ENCODE measurements at places on chromosomes 13 and 19.

GRCh38 chr19:47589824-47590223, 16.9 kb upstream of the ZNF541 start:
- no peak for DNase-seq

DNA sequence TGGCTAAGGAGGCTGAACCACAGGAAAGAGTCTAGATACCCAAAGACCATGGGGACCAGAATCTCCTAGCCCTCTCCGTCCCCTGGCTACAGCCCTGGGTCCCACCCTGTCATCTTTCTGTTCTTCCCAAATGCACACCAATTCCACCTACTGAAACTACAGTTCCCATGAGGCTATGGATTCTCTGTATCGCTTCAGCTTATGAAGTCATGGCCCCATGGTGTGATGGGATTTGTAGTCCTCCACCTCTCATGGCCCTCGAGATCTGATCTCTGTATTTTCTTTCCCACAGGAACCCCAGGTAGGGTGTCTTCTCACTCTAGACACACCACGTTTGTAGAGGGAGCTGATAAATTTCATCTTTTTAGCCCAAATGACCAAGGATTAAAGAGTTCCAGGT, 11.8 kb downstream of the PTPRH start:
- DNase-seq = no peak

GRCh38 chr19:52140032-52140710, 433 bp upstream of the ZNF616 start:
- DNase-seq = peak; percentile 60

DNA sequence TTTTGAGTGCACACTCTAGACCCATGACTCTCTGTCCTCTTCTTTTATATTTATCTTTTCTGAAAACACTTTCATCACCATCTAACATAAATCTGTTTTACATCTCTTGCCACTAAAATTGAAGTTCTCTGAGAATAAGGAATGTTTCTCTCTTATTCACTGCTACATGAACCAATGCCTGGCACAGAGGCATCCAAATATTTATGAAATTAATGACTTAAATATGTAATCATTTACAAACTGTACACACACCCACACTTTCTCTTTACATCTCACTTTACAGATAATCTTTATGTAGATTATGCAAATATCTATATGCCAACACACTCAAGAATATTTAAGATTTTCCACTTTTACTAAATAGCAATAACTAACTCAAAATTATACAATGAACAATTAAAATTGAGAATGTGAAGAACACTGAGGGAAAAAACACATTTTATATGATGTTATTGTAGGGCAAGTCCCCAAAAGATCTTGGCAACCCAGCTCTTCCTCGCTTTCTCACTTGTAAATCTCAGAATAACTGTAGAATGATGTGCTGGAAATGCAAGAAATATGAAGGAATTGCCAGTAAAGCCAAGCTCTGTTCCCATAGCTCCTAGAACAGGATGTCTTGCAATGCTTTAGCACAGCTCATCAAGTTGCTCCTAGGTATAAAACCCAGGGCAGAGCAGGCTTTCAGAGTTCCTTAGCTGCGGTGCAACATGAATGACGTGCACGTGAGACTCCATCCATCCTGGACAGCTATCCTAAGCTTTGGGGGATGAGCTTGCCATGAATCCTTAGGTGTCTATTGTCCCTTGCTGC, 50.7 kb downstream of the UGGT2 start:
- DNase-seq = no peak

DNA sequence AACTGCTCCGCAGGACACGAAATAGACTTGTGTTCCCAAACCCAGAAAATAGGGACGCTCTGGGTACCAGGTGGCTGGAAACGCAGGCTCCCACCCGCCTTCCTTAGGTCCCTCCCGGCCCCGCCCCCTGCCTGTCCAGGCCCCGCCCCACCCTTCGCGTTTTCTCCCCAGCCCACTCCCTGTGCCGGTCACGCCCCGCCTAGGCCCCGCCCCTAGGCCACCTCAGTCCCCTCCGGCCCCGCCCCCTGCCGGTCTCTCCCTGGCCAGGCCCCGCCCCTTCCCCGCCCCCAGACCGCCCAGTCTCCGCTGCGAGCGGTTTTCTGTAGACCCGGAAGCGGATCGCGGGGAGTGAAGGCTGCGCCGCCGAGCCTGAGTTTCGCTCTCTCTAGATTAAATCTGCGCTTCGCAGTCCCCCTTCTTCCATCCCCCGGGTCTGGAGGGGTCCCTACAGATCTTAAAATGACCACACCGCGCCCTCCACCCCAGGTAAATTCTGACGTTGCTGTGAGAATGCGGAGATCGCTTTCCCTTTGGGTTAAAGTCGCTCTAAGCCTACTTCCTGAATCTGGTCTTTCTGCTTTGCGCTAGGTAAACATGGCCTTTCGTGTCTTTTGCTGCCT, 3.7 kb upstream of the ZNF665 start:
- DNase-seq = peak; percentile 98

DNA sequence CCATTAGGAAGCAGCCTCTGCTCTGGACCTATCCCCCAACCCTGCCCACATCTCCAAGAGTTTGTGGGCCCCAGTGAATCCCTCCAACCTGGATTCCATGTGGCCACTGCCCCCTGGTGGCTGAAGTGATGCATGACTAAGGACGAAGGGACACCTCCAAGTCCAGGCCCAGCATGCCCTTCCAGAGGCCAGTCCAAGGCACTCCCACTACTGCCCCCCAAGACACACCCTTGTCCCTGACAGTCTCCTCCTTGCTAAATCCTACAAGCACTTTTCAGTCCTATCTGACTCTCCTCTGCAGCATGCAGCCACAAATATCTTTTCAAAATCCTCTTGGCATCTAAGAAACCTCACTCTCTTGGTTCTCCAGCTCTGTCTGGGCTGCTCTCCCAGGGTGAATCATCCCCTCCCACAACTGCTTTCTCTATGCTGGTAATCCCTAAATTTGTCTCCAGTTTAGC, 33.0 kb downstream of the DEDD2 start:
- DNase-seq = peak; percentile 87

DNA sequence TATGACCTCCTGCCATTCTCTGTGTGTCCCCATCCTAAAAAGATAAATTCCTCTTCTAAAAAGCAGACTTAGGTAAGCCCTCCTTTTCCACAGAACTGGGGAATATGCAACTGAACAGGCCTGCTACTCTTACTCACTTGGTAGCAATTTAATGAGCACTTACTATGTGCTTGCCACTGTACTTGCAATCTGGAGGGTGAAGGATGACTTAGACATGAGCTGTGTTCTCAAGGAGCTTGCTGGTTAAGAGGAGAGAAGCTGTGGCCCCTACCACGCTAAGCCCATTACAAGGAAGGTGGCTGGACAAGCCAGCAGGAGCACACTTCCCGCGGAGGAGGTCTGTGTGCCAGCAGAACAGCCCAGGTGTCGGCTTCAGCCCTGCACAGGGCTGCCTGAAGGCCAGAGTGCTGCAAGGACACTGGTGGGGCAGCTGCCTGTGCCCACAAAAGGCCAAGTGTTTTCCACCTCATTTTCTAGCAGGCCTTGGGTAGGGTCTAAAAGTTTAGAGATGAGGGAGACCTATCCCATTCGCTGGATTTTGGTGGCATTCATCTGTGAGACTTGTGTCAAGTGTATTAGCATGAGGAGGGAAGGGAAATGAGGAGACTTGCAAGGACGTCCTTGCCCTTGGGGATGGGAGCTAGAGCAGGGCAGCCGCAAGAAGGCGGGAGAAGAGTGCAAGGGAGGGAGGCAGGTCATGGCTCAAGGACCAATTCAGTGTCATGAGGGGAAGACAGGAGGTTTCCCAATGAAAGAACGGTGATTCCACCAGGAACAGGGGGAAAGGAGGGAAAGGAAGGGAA, 52.0 kb downstream of the COL4A1 start:
- DNase-seq = no peak

DNA sequence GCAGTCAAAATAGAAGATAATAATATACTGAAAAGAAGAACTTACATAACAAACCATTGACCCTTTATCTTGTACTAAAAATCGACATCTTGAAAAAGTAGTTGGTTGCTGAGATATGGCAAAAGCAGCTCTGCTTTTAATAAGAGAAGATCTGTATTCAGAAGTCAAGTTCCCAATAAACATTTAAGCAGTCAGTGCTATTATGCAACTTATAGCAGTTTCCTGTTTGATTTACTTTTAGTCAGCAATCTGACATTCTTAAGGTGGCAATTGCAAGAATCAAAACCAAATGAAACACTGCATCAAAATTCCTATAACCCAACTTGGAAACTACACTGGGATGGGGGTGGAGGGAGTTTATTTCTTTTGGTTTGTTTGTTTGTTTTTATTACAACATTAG, 165.5 kb downstream of the TBC1D4 start:
- no peak for DNase-seq
